Fibroblast of lung (primary cell): ENCODE measurements at places on chromosomes 1 and 21.
A peak's percentile ranks its signal among the peaks of the same experiment; 100 is the strongest.

- DNase-seq, result no peak
Measured at GRCh38 chr1:229693129-229693900, 67.3 kb downstream of the URB2 start.

DNA sequence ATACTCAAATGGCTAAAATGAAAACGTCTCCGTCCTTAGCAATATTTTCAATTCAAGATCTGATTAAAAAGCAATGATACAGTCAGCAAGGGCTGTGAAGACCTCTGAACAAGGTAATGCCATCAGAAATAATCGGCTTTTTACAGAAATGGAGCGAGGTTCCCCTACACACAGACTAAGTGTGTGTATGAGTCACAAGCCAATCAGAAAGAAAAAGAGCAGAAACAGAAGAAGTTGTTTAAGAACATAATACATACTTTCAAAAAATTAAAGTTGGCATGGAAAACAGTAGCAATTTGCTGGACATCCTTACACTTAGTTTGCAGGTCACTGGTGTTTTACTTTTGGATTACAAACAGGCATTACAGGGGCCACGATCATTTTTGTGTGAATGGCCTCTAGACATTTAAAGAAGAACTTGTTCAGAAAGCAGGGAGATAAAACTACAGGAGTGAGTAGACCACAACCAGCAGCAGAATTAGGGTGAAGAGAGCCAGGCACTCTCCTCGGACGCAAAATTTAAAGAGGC lies 350.0 kb upstream of the RUNX1 start:
- DNase-seq, result no peak

DNA sequence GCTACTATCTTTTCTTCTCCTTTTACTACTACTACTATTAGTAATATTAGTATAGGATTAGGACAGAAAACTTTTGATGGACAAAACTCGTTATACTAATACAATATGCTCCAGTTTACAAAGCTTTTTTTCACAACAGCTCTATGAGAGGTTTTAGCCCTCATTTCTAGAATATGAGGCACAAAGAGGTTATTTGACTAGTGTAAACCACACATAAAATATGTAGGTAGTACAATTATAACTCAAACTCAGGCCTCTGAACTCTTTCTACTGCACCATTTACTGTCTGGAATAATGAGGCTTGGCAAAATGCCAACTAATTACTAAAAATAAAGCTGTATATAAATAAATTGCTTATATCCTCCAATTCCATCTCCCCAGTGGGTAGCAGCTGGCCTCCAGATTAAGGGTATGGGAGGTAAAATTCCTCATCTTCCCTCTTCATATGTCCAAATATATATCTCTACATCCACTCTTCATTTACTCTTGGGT lies 99.9 kb downstream of the LYST start:
- DNase-seq, result no peak

- no peak for DNase-seq
Measured at GRCh38 chr1:73662526-73662925, 535.5 kb downstream of the LRRIQ3 start.

GRCh38 chr1:9691108-9691445 lies 39.5 kb downstream of the PIK3CD start:
- peak; percentile 81 for DNase-seq

DNA sequence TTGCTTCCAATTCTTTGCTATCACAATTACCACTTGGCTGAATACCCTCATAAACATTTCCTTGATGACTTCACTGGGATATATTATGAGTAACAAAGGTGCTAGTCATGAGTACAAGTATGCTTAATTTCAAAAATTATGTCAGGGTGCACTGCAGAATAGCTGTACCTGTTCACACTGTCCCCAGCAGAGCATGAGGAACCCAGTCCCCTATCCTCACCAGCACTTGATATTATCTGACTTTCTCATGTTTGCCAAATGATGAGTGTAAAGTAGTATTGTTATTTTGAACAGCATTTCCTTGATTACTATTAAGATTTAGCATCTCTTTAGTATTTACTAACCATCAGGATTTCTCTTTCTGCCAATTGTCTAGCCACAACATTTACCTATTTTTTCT lies 33.5 kb upstream of the TNFSF4 start:
- DNase-seq, result no peak

- DNase-seq, result no peak
Measured at GRCh38 chr1:16080422-16081150, 7.1 kb upstream of the FAM131C start.

DNA sequence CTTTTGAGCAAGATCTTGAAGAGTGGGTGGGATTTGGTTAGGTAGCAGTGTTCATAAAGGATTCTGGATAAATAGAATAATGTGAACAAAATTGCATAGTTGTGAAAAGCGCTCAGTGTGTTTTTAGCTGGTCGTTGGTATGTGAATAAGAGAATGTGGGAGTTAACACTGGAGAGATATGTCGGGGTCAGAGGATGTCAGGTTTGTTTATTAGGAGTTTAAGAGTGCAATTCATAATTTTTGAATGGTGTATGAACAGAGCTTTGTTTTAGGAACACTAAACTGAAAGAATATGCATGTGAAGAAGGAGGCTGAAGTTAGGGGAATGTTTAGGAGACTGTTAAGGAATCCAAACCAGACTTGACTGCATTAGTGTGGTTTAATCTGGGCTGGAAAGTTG lies 9.4 kb downstream of the USP16 start:
- DNase-seq, result no peak

GRCh38 chr1:64470665-64471217 lies 812 bp downstream of the CACHD1 start:
- DNase-seq, result peak; percentile 18
